Kidney tubule cell (primary cell): ENCODE measurements at places on chromosomes 16 and 17.

DNA sequence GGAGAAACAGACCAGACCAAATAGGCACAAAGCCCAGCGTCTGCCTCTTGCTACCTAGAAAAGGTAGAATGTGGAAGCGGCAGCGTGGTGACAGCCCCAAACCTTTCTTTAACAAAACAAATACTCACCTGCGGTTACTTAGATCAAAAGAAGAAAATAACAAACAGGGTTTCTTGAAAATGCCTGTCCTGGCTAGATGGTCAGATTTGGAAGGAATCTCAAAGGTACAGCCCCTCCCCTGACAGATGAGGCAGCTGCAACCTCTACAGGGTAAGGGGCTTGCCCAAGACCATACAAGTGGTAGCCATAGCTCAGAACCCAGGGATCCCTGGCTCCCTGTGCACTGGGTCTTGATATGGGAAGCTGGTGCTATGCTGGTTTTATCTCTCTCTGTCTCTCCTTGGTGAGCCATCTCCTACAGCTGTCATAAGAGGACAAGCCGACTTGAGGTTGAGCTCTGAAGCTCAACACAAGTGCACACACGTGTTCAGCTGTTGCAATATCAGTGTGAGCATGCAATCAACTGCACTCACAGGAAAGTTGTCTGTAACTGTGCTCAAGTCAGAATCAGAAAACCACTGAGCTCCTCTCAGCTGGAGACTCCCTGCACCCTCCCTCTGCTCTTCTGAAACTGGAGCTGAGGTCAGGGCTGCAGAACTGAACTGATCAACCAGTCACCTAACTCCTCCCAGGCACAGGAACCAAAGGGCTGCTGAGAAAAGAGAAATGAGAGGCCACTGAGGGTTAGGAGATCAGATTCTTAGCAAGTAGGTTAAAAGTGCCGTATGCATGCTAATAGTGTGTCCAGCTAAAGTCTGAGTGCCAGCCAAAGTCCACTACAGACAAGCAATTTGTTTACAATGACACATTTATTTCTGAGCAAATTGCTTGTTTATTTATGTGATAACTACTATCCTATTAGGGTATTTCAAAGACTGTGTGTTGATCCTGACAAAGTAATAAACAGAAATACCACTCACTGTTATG is 6.1 kb upstream of the RNF157 start:
- DNase-seq: no peak

- no peak for DNase-seq
Measured at GRCh38 chr17:81719410-81720266, 7.6 kb downstream of the SLC25A10 start.

GRCh38 chr17:60641126-60641525 is 36.5 kb upstream of the BCAS3 start:
- DNase-seq: no peak

DNA sequence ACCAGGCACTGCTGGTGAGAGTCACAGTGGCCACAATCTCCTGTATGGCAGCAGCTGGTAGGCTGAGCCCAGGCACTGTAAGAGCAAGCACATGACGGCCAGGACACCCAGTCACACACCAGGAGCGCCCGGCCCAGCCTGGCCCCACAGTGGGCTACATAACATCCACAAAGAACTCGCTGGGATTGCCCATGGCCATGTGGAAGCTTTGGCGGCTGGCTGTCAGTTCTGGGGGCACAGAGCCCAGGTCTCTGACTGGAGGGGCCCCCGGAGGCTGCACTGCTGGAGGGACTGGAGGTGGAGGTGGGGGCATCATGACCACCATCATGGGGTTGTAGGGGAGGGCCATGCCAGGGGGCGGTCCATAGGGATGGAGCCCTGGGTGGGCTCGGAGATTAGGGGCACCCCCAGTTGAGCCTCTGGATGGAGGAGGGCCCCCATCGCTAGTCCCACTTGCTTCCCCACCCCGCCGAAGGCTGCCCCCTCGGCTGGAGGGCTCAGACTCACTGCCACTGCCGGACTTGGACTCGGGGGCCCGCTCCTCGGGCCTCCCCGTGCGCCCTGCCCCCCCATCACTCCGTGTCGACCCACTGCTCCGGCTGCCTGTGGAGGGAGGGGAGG is 6.1 kb downstream of the ACADVL start:
- DNase-seq: no peak

GRCh38 chr17:77396610-77397009 is 255.8 kb downstream of the SEC14L1 start:
- DNase-seq: no peak

GRCh38 chr17:2087597-2088211 is 32.8 kb downstream of the HIC1 start:
- no peak for DNase-seq

DNA sequence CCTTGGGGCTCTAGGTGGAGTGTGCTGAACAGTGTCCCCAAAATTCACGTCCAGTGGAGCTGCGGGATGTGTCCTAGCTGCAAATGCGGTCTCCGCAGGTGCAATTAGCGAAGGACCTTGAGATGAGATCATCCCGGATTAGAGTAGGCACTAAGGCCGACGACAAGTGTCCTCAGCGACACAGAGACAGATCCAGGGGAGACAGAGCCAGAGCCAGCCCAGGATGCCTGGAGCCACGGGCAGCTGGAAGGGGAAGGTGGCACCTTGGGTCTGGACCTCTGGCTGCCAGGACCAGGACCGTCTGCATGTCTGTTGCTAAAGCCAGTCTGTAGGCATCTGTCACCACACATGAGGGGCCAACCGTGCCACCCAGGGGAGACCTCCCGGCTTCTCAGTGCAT is 24.5 kb downstream of the SLC7A5 start:
- no peak for DNase-seq

GRCh38 chr17:44878627-44879221 is 20.5 kb downstream of the EFTUD2 start:
- DNase-seq: peak; percentile 28

DNA sequence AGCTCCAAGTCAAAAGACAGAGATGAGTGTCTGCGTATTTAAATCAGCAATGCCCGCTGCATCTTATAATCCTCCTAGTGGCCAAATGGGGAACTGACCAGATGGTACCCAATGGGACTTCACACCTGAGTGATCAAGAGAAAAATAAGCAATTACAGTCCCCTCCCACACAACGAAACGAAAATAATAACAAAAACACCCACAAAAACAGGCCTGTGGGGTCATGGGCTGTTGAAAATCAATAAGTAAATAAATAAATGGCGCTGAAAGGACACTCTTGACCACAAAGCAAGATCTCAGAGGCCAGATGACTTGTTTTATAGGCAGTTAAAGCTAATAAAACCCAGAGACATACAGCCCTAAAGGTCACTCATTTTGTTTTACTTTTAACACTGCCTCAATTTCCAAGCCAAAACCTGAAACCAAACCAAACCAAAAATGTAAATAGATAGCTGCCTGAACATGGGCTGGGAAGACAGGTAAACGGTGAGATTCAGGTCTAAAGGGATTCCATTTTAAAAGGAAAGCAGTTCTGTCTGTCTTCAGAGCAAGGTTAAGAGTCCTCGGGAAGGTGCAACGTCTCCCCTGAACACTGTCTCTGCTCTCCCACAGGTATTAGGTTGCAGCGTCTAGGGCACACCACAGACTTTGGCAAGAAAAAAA is 1.3 kb downstream of the ZNF821 start:
- DNase-seq: peak; percentile 80

- DNase-seq: no peak
Measured at GRCh38 chr16:82792693-82793092, 165.9 kb downstream of the CDH13 start.

GRCh38 chr17:42563543-42563942 is 1.6 kb downstream of the COASY start:
- peak; percentile 80 for DNase-seq

GRCh38 chr16:30437511-30438046 is 7.7 kb upstream of the DCTPP1 start:
- DNase-seq: no peak

- DNase-seq: peak; percentile 70
Measured at GRCh38 chr17:784143-784542, 2.0 kb downstream of the MRM3 start.

GRCh38 chr17:58677194-58677880 is 14.5 kb downstream of the TEX14 start:
- no peak for DNase-seq

- peak; percentile 87 for DNase-seq
Measured at GRCh38 chr16:57892041-57892440, 78.9 kb downstream of the CNGB1 start.

GRCh38 chr16:4319454-4320421 is 3.9 kb downstream of the GLIS2 start:
- peak; percentile 57 for DNase-seq

DNA sequence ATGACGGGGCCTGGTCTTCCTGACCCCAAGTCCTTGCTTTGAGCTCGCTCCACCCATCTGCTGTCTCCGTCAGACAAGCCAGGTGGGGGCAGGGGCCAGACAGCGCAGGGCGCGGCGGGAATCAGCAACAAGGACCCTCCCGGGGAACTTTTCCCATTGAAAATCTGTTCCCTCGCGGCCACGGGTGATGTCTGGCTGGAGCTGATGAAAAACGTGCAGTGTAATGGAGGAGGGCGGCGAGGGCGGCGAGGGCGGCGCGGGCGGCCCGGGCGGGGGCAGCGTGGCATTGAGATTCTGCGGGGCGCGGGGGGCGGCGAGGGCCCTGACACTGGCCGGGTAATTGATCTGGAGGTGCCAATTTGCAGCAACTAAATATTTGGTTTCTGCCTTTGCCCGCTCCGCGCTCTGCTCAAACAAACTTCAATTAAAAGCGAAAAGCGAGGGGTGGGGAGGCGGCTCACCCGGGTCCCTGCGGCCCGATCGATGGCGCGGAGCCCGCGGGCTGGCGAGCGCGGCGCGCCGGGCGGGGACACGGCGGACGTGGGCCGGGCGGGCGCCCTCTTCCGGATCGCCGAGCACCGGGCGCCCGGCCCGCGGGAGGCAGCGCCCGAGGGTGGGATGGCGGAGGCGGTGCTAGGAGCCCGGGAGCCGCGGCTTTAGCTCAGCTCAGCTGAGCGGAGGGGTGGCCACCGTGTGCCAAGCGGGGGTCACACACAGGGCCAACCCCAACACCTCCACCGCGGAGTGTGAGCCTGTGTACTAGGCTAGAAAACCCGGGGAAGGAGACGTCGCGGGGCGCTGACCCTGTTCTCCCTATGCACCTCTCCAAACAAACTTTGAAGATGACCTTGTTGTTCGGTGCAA is 32.4 kb downstream of the DCAKD start:
- peak; percentile 38 for DNase-seq

DNA sequence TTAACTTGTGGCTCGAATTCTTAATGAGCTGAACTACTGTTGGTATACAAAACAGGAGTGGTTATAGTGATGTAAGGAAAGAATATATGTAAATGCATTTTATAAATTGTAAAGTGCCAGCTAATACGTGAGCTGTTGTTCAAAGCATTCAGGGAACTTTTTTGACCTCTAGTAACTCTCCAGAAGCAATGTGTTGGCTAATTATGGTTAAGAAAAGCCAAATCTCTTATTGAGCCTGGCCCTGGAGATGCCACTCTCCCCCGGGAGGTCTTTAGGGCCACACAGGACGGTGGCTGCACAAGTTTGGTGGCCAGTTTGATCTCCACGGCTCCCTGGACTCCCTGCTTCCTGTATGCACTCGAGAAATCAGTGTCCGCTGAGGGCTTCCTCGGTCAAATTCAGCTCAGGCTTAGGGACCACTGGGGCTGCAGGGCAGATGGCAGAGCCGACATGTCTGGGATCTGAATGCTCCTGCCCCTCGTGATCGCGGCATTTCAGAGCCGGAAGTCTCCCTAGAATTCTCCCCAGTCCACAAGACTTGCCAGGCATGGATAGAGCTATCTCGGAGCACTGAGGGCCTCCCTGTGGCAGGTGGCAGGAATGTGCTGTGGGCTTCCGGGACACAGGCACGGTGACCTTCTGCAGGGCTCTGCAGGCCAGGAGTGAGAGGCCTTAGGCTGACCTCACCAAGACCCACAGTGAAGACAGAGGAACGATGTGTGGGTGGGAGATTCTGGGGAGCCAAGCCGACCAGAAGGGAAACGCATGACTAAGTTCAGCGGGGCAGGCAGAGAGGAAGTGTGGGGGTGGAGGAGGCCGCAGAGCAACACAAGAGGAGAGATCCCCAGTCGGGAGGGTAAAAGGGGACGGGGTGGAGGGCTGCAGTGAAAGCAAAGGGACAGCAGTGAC is 18.6 kb upstream of the PITPNM3 start:
- DNase-seq: peak; percentile 74

DNA sequence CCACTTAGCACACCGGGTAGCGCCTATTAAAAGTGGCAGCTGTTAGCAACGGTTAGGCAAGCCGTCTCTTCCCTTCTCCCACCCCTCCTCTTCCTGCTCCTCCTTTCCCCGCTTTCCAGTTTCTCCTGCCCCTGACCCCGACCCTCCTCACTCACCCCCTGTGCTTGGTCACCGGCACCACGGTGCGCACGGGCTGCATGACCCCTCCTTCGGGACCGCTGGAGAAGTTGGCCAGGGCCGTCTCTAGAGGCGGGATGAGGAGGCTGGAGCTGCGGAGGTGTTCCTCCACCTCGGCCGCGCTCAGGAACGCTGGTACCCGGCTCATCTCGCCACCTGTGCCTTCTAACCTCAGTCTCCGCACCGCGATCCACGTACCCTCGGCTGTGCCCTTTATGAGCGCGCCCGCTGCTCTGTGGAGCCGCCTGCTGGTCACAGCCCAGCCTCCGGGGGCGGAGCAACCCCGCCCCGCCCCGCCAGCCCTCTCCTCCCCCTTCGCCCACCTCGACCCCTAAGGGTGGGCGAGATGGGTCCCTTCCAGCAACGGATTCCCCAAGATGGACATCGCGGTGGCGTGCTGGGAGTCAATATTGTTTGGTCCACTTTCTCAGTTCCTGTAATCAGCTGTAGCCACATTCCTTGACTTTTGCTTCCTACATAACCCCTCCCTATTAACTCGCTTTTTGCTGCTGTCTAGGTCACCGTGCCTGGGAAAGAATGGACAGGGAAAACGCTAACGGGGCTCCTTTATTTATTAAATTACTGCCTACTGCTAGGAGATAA is at the start of gene CRYM:
TSS of gene CRYM (minus strand) at position 364 of the 780 bp plus-strand sequence. CDS start at position 325, 39 bp downstream.
- DNase-seq: peak; percentile 56

DNA sequence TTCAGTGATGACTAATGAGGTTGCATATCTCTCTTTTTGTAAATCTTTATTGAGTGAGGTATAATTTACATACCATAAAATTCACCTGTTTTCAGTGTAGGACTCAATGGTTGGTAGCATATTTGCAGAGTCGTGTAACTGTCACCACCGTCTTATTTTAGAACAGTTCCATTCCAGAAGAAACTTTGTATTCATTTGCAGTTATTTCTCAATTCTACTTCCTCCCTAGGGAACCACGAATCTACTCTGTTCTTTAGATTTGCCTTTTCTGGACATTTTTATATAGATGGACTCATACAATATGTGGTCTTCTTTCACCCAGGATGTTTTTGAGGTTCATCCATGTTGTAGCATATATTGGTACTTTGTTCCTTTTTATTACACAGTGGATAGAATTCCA is 3.7 kb downstream of the FTO start:
- no peak for DNase-seq

DNA sequence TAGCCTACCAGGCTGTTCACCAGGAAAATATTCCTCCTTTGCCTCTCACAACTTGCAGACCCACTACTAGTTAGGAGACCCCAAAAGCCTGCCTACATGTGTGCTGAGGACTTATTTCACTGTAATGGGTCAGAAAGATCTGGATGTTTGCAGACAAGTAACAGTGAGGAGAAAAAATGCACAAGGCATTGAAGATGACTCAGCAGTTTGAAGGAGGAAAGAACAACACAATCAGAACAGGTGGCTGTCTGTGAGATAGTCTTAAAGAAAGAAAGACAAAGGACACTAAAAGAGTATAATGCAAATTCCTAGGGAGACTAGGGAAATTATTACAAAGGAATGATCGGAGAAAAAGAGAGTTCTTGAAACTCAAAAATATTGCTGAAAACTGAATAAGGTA is 69.0 kb downstream of the ANKFN1 start:
- DNase-seq: no peak
